ENCODE measurements at places on chromosomes 6 and 20.

DNA sequence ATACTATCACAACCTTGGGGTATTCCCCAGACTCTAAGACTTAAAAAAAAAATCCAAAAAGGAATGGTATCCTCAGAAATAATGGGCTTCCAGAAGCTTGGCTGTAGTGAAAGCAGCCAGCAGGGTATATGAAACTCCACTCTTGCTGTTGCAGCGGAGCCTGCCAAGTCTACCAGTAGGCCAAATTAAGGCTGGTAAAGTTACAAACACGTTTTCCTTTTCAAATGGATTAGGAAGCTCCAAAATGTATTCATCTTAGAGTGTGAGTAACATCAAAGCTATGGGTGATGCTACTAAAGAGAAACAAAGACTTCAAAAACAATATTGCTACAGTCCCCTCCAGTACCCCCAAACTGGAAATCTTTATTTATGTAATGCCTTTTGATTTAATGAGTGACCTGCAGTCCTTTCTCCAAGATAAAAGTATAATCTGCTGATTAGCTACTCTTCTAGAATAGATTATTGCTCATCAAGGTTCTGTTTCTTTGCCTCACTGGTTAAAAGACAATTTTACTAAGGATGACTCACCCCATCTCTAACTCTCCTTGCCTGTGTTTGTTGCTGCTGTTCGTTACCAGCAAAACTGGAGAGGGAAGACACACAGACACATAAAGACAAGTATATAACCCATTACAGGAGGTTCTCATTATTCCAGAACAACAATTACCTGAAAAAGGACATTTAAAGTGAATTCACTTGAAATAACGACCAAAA lies 84.9 kb downstream of the BTBD9 start:
- no peak overlapping the region for H3K27ac ChIP-seq
- H3K4me1 ChIP-seq = no peaks in the 10 kb centered on the region
- H3K36me3 ChIP-seq = peaks cover 3% of the 10 kb centered on the region
- no peaks in the 10 kb centered on the region for H3K27me3 ChIP-seq

DNA sequence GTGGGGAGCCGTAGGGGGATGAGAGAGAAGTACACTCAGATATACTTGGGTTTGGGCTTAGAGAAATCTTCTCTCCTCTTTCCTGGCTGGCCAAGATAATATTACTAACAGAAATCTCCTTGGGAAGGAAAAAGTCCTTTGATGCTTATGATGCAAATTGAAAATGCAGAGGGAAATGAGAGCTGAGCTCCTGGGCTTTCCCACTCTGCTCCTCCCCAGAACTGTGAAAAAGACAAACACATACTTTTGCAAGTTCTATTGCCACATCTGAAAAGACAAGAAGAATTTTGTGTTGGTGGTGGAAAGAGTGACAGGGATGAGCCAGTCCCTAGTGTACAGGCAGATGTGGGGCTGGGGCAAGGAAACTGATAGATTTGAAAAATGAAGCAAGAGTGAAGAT lies 185.9 kb downstream of the ANKRD60 start:
- no peaks in the 10 kb centered on the region for H3K4me1 ChIP-seq
- H3K4me3 ChIP-seq = no peak overlapping the region
- peaks cover 7% of the 10 kb centered on the region for H3K27me3 ChIP-seq
- no peak overlapping the region for H3K27ac ChIP-seq
- DNase-seq = no peak

- no peaks in the 10 kb centered on the region for H3K36me3 ChIP-seq
- H3K27ac ChIP-seq = peak overlapping the region; percentile 26
- peaks cover 35% of the 10 kb centered on the region for H3K4me1 ChIP-seq
- no peak overlapping the region for H3K4me3 ChIP-seq
Measured at GRCh38 chr6:119147101-119148053, 68.9 kb upstream of the FAM184A start.

- no peaks in the 10 kb centered on the region for H3K36me3 ChIP-seq
- H3K27me3 ChIP-seq = no peaks in the 10 kb centered on the region
- no peak for DNase-seq
- no peaks in the 10 kb centered on the region for H3K4me1 ChIP-seq
- H3K27ac ChIP-seq = no peak overlapping the region
- H3K4me3 ChIP-seq = no peak overlapping the region
Measured at GRCh38 chr20:33177866-33178265, 9.9 kb downstream of the BPIFA2 start.

DNA sequence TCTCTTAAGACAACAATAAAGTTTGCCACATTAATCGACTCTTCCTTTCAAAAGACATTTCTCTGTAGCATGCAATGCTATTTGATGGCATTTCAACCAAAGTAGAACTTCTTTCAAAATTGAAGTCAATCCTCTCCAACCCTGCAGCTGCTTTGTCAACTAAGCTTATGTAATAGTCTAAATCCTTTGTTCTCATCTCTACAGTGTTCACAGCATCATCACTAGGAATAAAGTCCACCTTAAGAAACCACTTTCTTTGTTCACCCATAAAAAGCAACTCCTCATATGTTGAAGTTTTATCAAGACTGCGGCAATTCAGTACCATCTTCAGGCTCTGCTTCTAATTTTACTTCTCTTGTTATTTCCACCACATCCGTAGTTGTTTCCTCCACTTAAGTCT lies 11.5 kb upstream of the BLOC1S5 start:
- H3K4me1 ChIP-seq = peaks cover 13% of the 10 kb centered on the region
- DNase-seq = no peak

- no peak overlapping the region for H3K27ac ChIP-seq
- no peaks in the 10 kb centered on the region for H3K27me3 ChIP-seq
- no peak overlapping the region for H3K4me3 ChIP-seq
- H3K36me3 ChIP-seq = peaks cover 9% of the 10 kb centered on the region
- no peaks in the 10 kb centered on the region for H3K4me1 ChIP-seq
- no peak for DNase-seq
Measured at GRCh38 chr6:1958257-1958656, 287.1 kb downstream of the GMDS start.

DNA sequence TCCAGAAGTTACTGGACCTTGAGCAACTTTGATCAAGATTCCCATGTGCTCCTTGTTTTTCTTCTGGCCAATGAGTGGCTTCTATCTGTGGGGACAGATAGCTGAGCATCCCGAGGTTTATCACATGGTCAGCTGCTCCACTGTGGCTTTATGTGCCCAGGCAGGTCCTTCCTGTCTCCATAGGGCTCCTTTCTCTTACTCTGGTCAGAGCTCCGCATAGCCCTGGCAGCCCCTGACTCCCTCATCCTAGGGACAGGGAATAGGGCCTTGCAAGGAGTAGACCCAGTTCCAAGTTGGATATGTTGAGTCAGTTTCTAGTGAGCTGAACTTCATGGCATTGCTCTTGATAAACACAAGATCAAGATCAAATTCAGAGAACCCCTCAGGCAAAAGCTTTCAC lies 6.4 kb upstream of the MAS1L start:
- H3K4me1 ChIP-seq = no peaks in the 10 kb centered on the region
- no peaks in the 10 kb centered on the region for H3K36me3 ChIP-seq

GRCh38 chr6:7138046-7138531 lies 30.3 kb downstream of the RREB1 start:
- DNase-seq = no peak
- H3K4me1 ChIP-seq = peaks cover 71% of the 10 kb centered on the region
- H3K4me3 ChIP-seq = peak overlapping the region; percentile 68
- H3K27me3 ChIP-seq = no peaks in the 10 kb centered on the region
- H3K36me3 ChIP-seq = no peaks in the 10 kb centered on the region

DNA sequence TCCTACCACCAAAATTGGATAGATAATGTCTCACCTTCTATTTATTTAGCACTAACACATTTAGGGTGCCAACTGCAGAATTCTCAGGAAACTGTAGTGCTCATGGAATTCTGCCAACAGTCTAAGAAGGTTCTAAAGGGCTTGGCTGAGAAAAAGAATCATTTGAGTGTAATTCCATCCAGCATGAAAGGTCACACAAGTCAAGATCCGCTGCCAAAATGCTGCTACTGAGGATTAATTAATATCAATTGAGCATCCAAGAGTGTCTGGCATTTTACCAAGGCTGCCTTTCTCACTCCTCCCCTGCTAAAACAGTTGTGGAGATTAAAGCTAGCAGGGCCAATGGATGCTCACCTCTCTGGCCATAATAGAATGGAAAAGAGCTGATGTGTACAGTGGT lies 112.7 kb downstream of the FHL5 start:
- H3K4me3 ChIP-seq = no peak overlapping the region
- H3K36me3 ChIP-seq = no peaks in the 10 kb centered on the region
- H3K27ac ChIP-seq = no peak overlapping the region
- H3K4me1 ChIP-seq = no peaks in the 10 kb centered on the region
- H3K27me3 ChIP-seq = no peaks in the 10 kb centered on the region
- DNase-seq = no peak

DNA sequence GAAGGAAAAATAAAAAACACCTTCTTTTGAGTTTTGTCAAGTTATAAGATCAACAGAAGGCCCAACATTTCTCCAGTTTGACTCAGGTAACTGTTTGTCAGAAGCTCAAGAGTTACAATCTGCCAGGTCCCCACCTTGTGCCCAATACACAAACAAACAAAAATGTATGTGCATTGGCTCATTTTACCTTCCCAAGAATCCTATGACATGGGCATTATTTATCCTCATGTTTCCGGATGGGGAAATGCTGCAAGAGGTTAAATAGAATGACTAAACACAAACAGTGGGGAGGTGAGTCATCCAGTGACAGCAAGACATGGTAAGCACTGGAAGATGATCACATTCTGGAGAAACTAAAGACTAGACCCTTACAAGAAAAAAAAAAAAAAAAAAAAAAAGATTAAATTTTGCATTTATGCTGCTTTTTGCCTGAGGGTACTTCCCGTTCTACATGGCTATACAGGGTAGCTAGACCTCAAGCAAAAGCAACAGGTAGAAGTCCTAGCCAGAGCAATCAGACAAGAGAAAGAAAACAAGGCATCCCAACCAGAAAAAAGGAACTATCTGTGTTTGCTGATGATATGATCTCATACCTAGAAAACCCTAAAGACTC lies 23.6 kb upstream of the ANKRD60 start:
- DNase-seq = no peak
- no peaks in the 10 kb centered on the region for H3K27me3 ChIP-seq
- H3K4me3 ChIP-seq = no peak overlapping the region
- peaks cover 21% of the 10 kb centered on the region for H3K4me1 ChIP-seq
- peaks cover 12% of the 10 kb centered on the region for H3K36me3 ChIP-seq

GRCh38 chr6:109872968-109873545 lies 105.1 kb upstream of the GPR6 start:
- H3K36me3 ChIP-seq = no peaks in the 10 kb centered on the region
- peaks cover 9% of the 10 kb centered on the region for H3K27me3 ChIP-seq
- no peaks in the 10 kb centered on the region for H3K4me1 ChIP-seq

DNA sequence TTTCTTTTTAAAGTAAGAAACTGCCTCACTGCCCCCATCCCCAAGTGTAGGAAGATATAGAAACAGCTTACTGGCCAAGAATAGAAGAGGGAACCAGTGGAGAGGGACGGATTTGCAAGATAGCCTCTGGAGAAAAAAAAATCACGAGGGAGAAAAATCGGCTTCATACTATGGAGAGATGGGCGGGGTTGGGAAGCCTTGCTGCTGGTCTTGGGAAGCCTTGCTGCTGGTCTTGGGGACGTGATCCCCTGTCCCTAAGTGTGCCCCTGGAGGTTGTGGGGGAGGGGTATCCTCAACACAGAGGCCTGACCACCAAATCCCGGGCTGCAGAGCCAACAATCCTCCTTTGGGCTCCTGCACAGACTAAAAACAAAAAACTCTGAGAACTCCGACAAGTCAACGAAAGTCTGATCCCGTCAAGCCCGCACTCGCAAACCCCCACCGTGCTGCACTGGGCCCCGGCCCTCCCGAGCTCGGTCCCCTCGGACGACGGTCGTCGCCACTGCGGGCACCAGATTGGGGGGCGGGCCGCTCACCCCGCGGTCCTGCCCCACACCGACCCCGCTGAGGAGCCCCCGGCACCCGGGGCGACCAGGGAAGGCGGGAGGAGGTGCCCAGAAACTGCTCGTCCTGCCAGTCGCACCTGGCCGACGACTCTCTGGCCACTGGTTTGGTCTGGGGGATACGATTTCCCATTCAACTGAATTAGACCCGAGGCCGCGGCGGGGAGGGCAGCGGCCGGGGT lies 750 bp downstream of the MAP7 start:
- DNase-seq = peak; percentile 9
- H3K27me3 ChIP-seq = peaks cover 34% of the 10 kb centered on the region
- H3K27ac ChIP-seq = no peak overlapping the region
- peak overlapping the region; percentile 58 for H3K4me3 ChIP-seq
- H3K36me3 ChIP-seq = no peaks in the 10 kb centered on the region

DNA sequence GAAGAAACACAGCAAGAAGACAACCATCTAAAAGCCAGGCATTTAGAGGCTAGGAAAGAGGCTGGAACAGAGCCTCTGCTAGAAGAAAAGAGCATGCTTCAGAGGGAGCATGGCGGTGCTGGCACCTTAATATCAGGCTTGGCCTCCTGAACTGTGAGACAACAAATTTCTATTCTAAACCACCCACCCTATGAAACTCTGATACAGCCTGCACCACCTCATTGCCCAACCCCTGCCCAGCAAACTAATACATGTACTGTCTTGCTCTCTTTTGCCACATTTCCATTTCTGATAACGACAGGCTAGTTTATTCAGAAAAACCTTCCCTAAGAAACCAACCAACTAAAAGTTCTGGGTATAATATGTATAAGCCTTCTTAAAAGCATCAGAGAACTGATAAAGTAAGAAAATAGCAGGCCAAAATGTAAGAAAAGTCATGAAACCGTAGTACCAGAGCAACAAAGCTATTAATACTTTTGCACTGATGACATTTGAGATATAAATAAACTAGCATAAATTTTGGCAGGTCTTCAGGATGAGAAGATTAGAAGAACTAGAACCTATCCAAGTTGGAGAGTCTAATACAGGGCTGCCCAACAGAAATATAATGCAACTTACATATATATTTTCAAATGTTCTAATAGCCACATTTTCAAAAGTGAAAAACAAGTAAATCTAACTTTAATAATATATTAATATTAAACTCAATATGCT lies 184.7 kb upstream of the HSF2 start:
- no peak for DNase-seq
- H3K36me3 ChIP-seq = no peaks in the 10 kb centered on the region
- no peaks in the 10 kb centered on the region for H3K4me1 ChIP-seq
- no peak overlapping the region for H3K4me3 ChIP-seq
- H3K27ac ChIP-seq = no peak overlapping the region

GRCh38 chr6:111612379-111612778 lies 6.7 kb upstream of the TRAF3IP2 start:
- no peak overlapping the region for H3K27ac ChIP-seq
- peaks cover 4% of the 10 kb centered on the region for H3K27me3 ChIP-seq
- H3K4me1 ChIP-seq = no peaks in the 10 kb centered on the region
- DNase-seq = no peak
- peaks cover 3% of the 10 kb centered on the region for H3K36me3 ChIP-seq

Data from activated CD4-positive, alpha-beta memory T cell treated with anti-CD3 and anti-CD28 coated beads for 36 hours (primary cell).